ENCODE measurements at places on chromosomes 6 and 20.

GRCh38 chr6:15715060-15715459, 52.2 kb upstream of the DTNBP1 start:
- DNase-seq: peak; percentile 42

GRCh38 chr6:41208439-41209106, 7.6 kb upstream of the TREML2 start:
- DNase-seq: peak; percentile 14

DNA sequence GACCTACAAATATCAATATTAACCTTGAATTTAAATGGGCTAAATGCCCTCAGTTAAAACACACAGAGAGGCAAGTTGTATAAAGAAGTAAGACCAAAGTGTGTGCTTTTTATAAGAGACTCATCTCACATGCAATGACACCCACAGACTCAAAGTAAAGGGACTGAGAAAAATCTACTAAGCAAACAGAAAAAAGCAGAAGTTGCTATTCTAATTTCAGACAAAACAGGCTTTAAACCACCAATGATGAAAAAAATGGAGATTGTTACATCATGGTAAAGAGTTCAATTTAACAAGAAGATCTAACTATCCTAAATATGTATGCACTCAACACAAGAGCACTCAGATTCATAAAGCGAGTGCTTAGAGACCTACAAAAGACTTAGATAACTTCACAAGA, 741.9 kb upstream of the MARCKS start:
- no peak for DNase-seq

GRCh38 chr20:21074605-21075336, 31.4 kb downstream of the LINC00237 start:
- DNase-seq: no peak

- no peak for DNase-seq
These were observed 7.2 kb downstream of the TGM2 start for GRCh38 chr20:38157635-38158495.

GRCh38 chr6:153117986-153118879, 12.8 kb downstream of the RGS17 start:
- no peak for DNase-seq

DNA sequence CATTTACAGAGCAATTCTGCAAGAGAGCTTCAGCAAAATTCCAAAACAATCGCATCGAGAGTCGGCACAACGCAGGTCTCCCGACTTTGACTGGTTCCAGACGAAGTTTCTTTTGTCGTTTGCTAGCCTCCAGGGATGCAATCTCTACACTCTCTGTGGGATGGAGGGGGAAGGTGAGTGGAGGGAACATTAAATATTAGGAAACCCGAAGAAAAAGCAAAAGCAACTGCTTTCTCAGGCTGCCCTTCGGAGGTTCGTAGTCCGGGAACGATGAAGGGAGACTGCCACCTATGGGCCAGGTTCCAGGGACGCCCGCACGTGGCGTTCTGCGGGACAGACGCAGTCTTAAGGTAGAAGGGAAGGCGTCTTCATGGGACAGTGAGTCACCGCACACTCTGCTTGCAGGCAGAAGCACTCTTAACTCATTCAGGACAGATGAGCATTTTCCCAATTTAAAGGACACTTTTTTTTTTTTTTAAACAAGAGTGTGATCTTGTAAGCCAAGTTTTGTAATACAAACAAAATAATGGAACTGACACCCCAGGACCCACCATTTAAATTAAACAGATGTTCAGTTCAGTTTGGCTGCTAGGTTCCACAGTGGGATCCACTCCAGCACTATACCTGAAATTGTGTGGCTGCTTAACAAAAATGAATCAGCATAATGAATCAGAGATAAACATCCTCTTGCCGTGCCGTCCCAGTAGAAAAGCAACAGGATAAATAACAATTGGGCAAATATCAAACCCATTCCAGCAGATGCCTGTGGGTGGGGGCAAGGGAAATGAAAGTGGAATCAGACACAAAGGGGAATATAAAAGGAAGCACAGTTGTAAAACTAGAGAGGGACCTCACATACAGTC, 65.8 kb upstream of the ARMC2 start:
- peak; percentile 85 for DNase-seq

DNA sequence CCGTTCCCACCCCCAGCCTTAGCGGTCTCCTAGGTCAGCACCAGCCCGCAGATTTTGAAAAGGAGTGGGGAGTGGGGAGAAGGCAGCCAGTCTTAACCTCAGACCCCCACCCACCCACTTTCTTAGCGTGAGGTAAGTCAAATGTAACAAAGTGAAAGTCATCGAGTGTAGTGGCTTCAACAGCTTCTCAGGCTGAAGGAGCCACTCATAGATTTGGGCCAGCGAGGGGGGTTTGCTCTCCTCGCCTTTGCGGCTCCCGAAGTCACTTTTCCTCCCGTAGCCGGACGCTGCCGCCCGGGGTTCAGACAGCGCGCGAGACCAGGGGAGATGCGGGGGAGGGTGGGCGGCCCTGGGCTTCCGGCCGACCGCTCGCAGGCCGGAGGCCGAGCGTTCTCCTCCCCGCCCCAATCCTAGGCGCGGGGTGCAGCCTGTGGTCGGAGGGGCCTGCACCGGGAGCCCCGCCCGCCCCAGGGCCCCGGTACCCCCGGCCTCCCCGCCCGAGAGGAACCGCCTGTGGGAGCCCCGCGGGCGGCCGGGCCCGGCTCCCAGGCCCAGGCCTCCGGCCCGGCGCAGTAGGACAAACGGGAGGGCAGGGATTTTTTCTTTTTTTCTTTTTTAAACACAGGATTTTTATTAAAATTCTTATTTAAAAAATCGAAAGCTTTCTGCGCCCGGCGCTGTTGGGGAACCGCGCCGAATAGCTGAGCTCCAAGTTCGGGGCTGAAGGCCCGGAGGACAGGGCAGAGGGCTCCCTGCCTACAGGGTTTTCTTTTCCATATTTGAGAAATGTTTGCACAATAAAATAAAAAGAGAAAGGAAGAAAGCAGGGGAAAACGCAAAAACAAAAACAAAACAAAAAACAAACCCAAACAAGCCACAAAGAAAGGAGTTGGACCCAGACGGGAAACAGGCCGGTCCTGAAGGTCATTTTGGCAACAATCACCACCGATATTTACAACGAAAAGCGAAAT, 3.2 kb downstream of the NKX2-2 start:
- peak; percentile 35 for DNase-seq

GRCh38 chr6:43035495-43036194, 14.2 kb downstream of the RRP36 start:
- no peak for DNase-seq

GRCh38 chr6:161407581-161407980, 133.7 kb upstream of the AGPAT4 start:
- DNase-seq: no peak

GRCh38 chr6:147621961-147622360, 113.5 kb downstream of the SAMD5 start:
- DNase-seq: no peak

GRCh38 chr20:47998736-47999135, 213.5 kb upstream of the SULF2 start:
- no peak for DNase-seq

DNA sequence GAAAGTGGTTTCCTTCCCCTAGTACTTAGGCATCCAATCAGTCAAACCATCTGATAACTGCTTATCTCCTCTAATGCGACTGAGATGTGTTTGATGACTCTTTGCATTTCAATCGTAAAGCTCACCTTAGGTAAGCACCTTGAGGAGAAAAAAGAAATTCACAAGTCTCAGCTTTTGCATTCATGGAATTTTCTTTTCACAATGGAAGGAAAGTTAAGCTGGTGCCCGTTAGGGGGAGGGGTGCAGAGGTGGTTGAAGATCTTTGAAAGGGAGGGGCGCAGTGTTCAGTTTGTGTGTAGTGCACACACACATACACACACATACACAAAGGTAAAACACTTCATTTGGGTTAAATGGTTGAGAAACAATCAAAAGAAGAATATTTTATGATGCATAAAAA, 87.1 kb upstream of the SALL4 start:
- no peak for DNase-seq

GRCh38 chr6:38776515-38776914, 61.4 kb downstream of the DNAH8 start:
- no peak for DNase-seq

DNA sequence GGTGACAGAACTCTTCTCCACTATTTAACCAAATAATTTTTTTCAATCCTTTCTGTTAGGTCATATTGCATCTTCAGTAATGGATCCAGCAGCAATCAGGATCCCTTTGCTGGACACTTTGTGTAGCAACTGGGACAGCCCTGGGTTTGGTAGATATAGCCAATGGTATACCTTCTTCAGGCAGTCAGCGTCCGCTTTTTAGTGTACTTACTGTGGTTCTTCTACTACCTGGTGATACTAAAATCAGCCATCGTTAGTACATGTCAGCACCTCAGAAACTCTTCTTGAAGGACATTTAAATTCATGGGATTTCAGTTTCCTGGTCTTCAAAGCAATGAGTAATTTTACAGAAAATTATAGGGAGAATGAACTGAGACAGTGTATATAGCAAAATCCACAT, 93.5 kb downstream of the ADGRG6 start:
- no peak for DNase-seq

All from stimulated activated CD8-positive, alpha-beta memory T cell treated with anti-CD3 and anti-CD28 coated beads, Interleukin-4, amount 100 ng/mL, for 48 hours (primary cell).